ENCODE measurements at places on chromosomes 12 and 14. TPM values are rescaled to one million over a fixed set of nuclear protein-coding genes. Genes with fewer than 3 reads are reported as not detected.

TSPAN9 gene
- total RNA-seq, result 0.18 TPM

BORCS5 gene
- total RNA-seq, result 32.4 TPM

NEUROD4 gene
- not detected for total RNA-seq

CLEC4A gene
- total RNA-seq, result 0.50 TPM

DCN gene
- not detected for total RNA-seq

KLHL33 gene
- total RNA-seq, result not detected

TAMALIN gene
- total RNA-seq, result 7.4 TPM

POTEG gene
- not detected for total RNA-seq

FOXA1 gene
- total RNA-seq, result not detected

TSPAN19 gene
- total RNA-seq, result not detected

LRIG3 gene
- total RNA-seq, result 0.08 TPM

- DNase-seq, result no peak
- H3K36me3 ChIP-seq, result no peaks in the 10 kb centered on the region
- H3K27ac ChIP-seq, result no peak overlapping the region
Measured at GRCh38 chr12:20548611-20549010, 146.5 kb upstream of the SLCO1C1 start.

GRCh38 chr14:104689109-104689880 is at the start of gene INF2:
Gene INF2, plus strand, starts transcription at chr14:104689618. Its CDS starts 11,748 bp downstream, at chr14:104701366.
- peak within 1 kb of the TSS; percentile 54 for H3K27ac ChIP-seq
- peak; percentile 59 for DNase-seq
- H3K36me3 ChIP-seq, result peaks cover 9% of the 10 kb centered on the region
- H3K4me1 ChIP-seq, result peaks cover 69% of the 10 kb centered on the region
- H3K27me3 ChIP-seq, result no peaks in the 10 kb centered on the region

- H3K36me3 ChIP-seq, result peaks cover 37% of the 10 kb centered on the region
- no peaks in the 10 kb centered on the region for H3K27me3 ChIP-seq
- H3K4me1 ChIP-seq, result peaks cover 3% of the 10 kb centered on the region
- no peak overlapping the region for H3K4me3 ChIP-seq
- H3K27ac ChIP-seq, result no peak overlapping the region
Measured at GRCh38 chr12:31906557-31907301, 52.5 kb upstream of the RESF1 start.

DNA sequence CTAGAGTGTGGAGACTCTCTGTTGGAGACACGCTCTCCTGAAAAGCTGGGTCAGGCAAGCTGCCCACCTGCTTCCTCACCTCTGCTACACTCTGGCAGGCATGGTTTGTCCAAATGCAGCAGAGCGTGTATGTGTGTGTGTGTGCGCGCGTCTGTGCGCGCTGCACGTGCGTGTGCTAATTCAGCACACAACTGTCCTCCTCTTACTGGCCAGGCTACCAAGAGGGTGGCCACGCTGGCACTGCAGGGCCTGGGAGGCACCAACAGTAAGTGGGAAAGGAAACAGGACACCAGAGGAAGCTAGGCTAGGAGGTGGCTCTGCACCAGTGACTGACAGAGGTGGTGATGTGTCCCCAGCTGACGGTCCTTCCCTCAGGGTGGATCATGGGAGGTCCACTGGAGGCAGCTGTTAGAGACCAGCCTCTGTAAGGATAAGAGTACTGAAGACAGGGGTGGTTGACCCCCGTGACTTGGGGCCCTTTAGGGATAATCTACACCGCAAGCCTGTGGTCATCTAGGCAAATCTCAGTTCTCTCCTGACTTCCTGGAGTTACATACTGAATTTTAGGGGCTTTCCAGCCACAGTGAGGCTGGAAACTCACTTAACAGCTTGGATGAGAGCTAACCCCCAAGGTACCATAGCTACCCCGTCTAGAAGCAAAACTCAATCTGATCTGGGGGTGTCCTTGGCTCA is 15.6 kb upstream of the TFCP2 start:
- H3K4me1 ChIP-seq, result no peaks in the 10 kb centered on the region
- no peak for DNase-seq
- no peaks in the 10 kb centered on the region for H3K27me3 ChIP-seq
- H3K36me3 ChIP-seq, result no peaks in the 10 kb centered on the region
- no peak overlapping the region for H3K27ac ChIP-seq

DNA sequence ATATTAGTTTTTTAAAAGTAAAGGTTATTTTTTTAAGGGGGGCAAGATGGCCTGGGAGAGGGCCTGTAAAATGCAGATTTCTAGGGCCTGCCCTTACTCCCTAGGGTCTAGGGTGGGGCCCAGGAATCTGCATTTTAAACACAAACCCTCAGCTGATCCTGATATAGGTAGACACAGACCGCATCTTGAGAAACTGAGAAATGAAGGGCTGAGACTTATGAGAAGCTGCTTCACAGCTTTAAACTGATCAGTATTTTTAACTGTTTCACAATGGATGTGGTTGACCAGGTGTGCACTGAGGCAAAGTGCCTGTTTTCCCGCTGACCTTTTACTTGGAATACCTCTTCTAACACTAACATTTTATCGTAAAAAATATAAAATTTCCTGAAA is 84.0 kb downstream of the CCDC88C start:
- DNase-seq, result no peak
- H3K4me3 ChIP-seq, result no peak overlapping the region
- H3K36me3 ChIP-seq, result peaks cover 77% of the 10 kb centered on the region
- H3K27ac ChIP-seq, result no peak overlapping the region

DNA sequence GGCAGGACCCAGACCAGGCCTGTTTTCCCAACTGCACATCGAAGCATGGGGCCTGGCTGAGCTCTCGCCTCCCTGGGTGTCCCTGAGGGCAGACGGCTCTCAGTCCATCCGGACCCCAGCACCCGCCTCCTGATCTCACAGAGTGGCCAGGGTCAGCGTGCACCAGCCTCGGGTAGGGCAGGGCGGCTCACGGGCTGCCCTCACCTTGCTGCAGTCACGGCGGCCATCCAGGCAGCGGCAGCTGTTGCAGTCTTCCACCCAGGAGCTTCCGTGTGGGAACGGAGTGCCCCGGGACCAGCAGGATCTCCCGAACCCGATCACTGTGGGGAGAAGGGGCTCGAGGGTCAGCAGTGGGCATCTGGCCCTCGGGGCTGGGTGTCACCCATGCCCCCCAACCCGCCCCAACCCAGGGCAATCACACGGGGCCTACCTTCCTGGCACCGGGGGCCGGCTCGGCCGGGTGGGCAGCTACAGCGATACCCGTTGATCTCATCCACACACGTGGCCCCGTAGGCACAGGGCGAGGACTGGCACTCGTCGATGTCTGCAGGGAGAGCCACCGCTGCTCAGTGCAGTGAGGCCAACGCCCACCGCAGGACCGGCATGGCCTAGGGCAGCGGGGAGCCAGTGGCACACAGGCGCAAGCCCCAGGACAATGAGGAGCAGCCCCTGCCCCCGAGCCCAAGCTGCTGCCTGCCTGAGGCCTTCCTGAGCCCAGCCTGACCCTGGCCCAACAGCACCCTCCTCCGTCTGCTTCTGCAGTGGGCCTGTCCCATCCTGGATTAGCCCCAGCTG is 22.2 kb downstream of the JAG2 start:
- H3K36me3 ChIP-seq, result no peaks in the 10 kb centered on the region
- no peak for DNase-seq
- H3K4me1 ChIP-seq, result no peaks in the 10 kb centered on the region

DNA sequence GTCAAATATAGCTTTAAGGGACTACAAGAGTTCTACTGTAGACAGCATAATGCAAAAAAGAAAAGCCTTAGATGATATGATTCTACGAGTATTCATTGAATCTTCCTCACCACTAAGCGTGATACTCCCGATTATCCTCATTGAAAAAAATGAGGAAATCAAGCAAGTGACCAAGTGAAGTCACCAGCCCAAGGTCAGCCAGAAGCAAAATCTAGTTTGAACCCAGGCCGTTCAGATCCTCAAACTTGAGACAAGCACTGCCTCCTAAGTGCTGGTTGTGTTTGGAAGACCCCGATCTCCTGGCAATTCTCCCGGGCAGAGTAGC is 845 bp downstream of the GIT2 start:
- no peak for DNase-seq
- H3K4me3 ChIP-seq, result peak overlapping the region; percentile 99
- peaks cover 55% of the 10 kb centered on the region for H3K36me3 ChIP-seq
- H3K4me1 ChIP-seq, result peaks cover 63% of the 10 kb centered on the region

DNA sequence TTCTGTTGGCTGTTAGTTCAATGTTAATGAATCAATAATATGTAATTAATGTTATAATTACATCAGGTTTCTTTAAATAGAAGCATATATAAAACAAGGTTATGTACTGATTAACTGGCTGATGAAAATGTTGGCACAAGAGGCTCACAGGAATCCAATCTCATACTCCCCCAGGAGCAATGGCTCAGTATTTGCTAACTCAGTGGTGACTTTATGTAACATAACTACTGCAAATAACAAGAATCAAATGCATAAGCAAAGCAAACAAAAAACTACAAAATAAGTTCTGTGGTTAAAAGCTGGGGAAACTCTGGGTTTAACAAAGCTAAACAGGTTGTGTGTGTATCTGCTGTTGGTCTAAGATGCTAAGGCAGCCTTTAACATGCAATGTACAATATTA is 27.7 kb upstream of the BBS10 start:
- H3K27me3 ChIP-seq, result no peaks in the 10 kb centered on the region
- H3K4me3 ChIP-seq, result no peak overlapping the region
- peaks cover 8% of the 10 kb centered on the region for H3K4me1 ChIP-seq
- DNase-seq, result no peak
- H3K27ac ChIP-seq, result no peak overlapping the region

- no peak for DNase-seq
- H3K27me3 ChIP-seq, result no peaks in the 10 kb centered on the region
- H3K27ac ChIP-seq, result no peak overlapping the region
Measured at GRCh38 chr12:111785651-111786050, 18.9 kb downstream of the ALDH2 start.

DNA sequence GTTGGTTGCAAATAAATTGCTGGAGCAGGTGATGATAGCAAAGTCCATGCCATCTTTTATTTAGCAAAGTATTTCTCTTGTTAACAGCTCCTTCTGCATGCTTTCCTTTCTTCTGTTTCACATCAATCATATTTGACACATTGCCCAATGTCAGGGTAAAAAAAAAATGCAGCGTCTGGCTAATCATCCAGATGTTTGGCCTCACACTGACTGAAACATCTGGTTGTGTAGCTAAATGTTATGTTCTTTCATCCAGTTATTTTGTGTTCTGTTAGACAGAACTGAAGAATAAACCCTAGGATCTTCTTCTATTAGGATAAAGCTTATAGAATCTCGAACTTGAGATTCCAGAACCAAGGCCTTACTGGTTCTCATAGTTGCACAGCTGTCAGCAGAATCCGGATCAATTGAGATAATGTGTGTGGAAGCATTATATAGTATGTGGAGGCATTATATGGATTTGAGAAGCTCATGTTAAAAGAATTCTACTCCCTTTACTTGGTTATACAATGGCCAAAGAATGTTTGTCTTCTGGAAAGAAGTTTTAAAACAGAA is 859.2 kb downstream of the DIO2 start:
- H3K27ac ChIP-seq, result no peak overlapping the region
- DNase-seq, result no peak
- no peaks in the 10 kb centered on the region for H3K4me1 ChIP-seq
- no peaks in the 10 kb centered on the region for H3K36me3 ChIP-seq
- no peaks in the 10 kb centered on the region for H3K27me3 ChIP-seq
- no peak overlapping the region for H3K4me3 ChIP-seq

DNA sequence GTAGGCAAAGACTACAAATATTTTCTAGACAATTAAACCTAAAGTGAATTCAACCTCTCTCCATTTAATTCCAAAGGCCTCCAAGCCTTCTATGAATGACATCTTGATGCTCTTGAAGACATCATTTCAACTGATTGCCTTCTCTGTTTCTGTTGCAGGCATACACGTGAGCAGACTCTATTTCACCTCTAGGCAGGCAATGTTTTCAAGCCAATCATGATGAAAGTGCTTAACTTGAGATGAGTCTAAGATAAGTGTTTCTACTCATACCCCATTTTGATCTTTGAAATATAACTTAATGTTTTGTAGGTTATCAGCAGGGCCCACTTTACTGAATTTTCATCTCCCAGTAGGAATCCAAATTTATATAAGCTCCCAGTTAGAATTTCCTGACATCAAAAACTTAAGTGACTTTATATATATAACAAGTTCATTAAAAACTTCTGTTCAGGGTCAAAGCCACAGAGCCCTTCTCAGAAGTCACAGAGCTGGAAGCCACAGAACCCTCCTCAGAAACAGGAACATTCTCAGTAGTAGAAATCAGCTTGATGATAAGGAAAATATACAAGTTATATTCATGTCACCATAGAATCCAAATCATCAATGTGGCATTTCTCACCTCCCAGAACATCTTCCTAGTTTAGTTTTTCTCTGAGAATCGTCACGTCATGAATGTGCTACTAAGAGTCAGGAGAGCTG is 108.5 kb downstream of the PHLDA1 start:
- peaks cover 33% of the 10 kb centered on the region for H3K36me3 ChIP-seq
- no peak overlapping the region for H3K4me3 ChIP-seq
- DNase-seq, result no peak

GRCh38 chr14:34733245-34733644 is 18.9 kb upstream of the CFL2 start:
- DNase-seq, result no peak
- H3K4me1 ChIP-seq, result no peaks in the 10 kb centered on the region
- peaks cover 6% of the 10 kb centered on the region for H3K27me3 ChIP-seq
- H3K27ac ChIP-seq, result no peak overlapping the region
- no peaks in the 10 kb centered on the region for H3K36me3 ChIP-seq
- H3K4me3 ChIP-seq, result no peak overlapping the region

GRCh38 chr14:60658211-60658690 is 9.0 kb upstream of the SIX1 start:
- H3K27me3 ChIP-seq, result peaks cover 80% of the 10 kb centered on the region
- peak overlapping the region; percentile 80 for H3K4me3 ChIP-seq
- H3K36me3 ChIP-seq, result peaks cover 16% of the 10 kb centered on the region
- peaks cover 43% of the 10 kb centered on the region for H3K4me1 ChIP-seq

- H3K4me1 ChIP-seq, result peaks cover 18% of the 10 kb centered on the region
- no peak overlapping the region for H3K27ac ChIP-seq
- H3K4me3 ChIP-seq, result no peak overlapping the region
- peaks cover 48% of the 10 kb centered on the region for H3K36me3 ChIP-seq
- no peak for DNase-seq
Measured at GRCh38 chr14:61774861-61775260, 12.6 kb downstream of the SNAPC1 start.

DNA sequence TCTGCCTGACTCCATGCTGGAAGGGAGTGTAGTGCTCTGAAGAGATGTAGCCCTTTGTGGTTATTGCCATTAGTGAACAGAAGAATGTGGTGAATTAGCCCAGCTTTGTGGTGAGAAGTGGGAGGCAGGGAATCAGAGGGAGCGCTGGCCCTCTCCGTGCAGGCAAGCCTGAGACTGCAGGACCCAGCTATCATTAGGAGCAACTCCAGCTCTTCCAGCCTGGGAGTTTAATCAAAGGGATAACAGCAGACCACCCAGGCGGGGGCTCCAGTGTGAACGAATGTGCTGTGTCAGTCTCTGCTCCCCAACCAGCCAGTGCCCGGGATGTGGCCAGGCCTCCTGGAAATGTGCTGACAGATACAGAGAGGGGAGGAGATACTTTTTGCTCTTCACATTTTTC is 142.7 kb downstream of the TTLL5 start:
- no peak overlapping the region for H3K4me3 ChIP-seq
- no peaks in the 10 kb centered on the region for H3K27me3 ChIP-seq
- peaks cover 29% of the 10 kb centered on the region for H3K36me3 ChIP-seq
- no peak overlapping the region for H3K27ac ChIP-seq
